ENCODE measurements at places on chromosomes 13 and 19.

DNA sequence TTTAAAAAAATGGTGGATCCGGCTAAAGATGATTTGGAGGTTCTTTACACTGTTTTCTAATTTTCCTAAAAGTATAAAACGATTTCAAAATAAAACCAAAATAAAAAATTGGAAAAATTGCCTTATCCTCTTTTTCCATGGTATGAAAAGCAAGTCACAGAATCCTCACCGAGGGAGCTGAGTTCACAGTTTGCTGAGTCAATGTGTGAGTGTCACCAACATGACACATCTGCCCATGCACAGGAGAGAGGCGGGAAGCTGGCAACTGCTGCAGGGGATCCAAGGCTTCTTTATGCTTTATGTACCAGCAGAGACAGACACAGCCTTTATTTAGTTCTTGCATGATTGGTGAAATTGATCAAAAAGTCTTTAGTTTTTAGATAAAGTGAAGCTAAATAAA lies 157.8 kb downstream of the TNFSF13B start:
- no peak for DNase-seq

GRCh38 chr13:46166224-46166584 lies 15.8 kb downstream of the LCP1 start:
- DNase-seq: no peak

GRCh38 chr19:39014037-39014436 lies 18.3 kb downstream of the FBXO27 start:
- DNase-seq: no peak

DNA sequence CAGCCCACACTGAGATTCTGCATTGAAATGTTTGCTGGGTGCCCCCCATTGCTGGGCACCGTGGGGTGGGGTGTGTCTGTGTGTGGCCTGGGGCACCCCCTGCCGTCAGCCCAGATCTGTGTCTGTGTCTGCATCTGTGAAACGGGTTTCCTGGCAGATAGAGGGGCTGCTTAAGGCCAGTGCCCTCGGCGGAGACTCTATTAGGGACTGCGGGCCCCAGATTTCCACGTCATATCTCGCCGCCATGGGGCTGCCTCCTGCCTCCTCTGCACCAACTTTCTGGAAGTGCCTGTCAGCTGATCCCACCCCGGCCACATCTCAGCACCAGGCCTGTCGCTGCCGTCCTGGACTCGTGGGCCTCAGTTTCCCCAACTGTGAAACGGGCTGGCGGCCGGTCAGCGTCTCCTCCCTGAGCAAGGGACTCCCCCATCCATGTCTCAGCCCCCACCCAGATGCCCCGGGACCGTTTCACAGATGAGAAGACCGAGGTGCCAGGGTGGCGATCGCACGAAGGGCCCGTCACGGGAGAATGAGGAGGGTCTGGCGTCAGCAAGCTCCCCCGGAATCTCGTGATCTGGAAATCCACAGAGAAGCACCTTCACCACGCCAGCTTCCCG lies 21.4 kb downstream of the ARID3A start:
- DNase-seq: no peak

Measured in astrocyte (in vitro differentiated cells and primary cell).